ENCODE measurements at places on chromosomes 12 and 14.

DNA sequence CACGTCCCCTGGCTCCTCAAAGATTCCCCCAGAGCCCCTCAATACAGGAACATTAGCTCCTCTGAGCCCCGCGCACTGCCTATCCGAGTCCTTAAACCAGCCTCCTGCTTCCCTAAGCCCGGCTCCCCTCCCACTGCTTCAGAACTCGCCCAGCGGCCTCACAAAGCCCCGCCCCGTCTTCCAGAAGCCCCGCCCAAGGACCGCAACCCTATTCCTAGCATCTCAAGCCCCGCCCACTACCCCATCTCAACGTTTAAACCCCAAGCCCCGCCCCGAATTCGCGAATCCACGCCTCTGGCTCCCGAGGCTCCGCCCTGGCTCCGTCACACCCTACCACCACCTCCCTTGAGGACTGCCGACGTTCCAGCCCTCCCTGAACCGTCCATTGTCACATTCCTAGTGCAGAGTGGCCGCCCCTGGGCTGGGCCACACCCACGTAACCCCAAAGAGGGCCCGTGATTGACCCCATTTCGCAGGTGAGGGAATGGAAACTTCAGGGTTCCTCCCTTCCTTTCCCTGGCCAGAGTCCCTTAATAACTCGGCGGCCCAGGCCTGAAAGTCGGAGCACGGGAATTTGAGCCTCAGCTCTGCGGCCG, 646 bp upstream of the CORO1C start:
- peak; percentile 94 for DNase-seq

- DNase-seq: no peak
Measured at GRCh38 chr14:26730929-26731618, 133.2 kb upstream of the NOVA1 start.

DNA sequence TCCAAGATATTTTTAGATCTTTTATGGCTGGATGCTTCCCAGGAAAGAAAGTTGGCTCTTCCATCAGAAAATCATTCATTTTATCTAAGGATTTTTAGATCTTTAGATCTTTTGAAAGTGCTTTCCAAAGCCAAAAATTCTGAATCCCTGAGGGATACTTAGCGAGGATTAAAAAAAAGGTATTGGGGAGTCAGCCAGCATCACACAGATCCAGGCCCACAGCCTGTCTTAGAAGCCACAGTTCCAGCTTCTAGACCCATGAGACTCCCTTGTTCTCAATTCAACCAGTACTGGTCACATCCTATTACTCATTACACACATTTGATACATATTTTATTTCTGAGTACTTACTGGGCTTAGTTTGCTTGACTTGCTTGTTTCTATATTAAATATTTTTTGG, 49.9 kb downstream of the TSPAN8 start:
- DNase-seq: no peak

GRCh38 chr12:67681941-67682620, 33.5 kb downstream of the DYRK2 start:
- no peak for DNase-seq

- no peak for DNase-seq
Measured at GRCh38 chr12:128316973-128317526, 50.1 kb downstream of the TMEM132C start.

- DNase-seq: no peak
Measured at GRCh38 chr12:110694330-110694901, 5.5 kb upstream of the HVCN1 start.

DNA sequence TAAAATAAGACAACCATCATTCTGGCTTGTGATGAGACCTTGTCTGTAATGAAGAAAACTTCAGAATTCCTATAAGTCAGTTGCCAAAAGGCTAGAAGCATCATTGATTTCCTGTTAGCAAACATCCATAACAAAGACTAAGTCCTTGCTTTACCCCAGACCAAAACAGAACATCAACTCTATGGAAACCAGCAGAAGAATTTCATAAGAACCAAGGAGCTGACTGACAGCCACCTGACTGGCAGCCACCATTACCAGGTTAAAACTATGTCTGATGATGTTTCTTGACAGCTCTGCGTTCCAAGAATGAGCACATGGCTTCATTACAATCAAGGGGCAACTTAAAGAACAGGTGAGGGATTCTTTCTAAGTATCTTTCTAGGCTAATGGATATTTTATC, 29.3 kb downstream of the HECTD4 start:
- DNase-seq: no peak

- DNase-seq: no peak
Measured at GRCh38 chr14:94682061-94682516, 69.9 kb downstream of the SERPINA3 start.

GRCh38 chr12:16291032-16291431, 13.5 kb upstream of the SLC15A5 start:
- no peak for DNase-seq

DNA sequence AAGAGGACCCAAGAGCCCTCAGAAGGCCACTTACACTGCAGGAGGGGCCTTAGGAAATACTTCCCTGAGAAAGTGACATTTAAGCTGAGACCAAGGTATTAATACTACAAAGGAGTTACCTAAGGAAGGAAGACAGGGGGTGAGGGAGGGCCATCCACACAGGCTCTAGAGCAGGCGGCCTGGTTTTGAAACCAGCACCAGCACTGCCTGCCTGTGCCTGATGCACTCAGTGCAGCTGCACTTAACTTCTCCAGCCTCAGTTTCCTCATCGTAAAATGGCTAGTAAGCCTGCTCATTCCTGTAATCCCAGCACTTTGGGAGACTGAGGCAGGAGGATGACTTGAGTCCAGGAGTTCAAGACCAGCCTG, 45.5 kb upstream of the PLEKHG6 start:
- no peak for DNase-seq

GRCh38 chr12:107760809-107761501, at the start of gene PRDM4:
PRDM4 (minus strand) TSS chr12:107761137; CDS start chr12:107760515, 622 bp downstream.
- peak; percentile 88 for DNase-seq

- DNase-seq: no peak
Measured at GRCh38 chr12:117329756-117330155, 31.7 kb downstream of the NOS1 start.

- no peak for DNase-seq
Measured at GRCh38 chr14:55354500-55354899, 57.1 kb downstream of the ATG14 start.

- DNase-seq: no peak
Measured at GRCh38 chr12:51848841-51849735, 570 bp upstream of the FIGNL2 start.

DNA sequence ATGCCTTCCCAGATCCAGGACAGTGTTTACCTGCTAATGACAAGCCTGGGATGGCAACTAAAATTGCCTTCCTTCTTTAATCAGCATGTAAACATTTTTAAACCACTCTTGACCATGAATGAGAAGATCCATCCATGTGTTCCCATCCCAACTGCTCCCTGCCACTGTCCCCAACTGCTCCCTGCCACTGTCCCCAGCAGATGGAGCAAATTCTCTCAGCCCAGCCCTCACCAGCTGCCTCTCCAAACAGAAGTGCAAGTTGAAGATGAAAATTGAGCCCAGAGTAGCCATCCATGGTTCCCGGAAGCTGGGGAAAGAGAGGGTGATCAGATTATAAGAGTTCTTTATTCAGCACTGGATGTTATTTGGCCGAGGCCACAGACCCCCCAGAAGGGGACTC, 133.1 kb downstream of the SLC15A4 start:
- DNase-seq: no peak

DNA sequence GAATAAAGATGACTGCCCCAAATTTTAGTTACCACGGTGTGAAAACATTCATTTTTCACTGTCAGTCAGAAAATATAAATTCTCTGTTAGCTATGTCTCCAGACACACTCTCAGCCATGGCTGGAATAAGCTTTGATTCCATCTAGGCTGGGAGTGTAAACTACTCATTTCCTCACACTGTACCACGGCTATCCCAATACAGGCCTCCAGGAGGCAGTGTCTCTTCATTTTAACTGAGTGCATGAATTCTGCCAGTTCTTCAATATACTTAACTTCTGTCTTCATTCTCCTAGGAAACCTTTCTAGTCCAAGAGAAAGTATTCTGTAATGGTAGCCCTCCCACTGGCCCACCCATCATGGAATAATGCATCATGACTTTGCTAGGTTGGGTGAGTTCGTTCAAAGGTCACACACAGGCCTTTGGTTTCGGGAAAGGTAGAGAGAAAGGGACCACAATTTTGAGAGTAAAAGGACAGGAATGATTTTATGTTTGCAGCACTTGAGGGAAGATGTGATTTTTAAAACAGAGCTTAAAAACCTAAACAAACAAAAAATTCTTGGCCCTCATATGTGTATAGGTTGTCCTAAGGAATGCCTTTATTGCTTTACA, 381.1 kb downstream of the SEC23A start:
- peak; percentile 39 for DNase-seq

DNA sequence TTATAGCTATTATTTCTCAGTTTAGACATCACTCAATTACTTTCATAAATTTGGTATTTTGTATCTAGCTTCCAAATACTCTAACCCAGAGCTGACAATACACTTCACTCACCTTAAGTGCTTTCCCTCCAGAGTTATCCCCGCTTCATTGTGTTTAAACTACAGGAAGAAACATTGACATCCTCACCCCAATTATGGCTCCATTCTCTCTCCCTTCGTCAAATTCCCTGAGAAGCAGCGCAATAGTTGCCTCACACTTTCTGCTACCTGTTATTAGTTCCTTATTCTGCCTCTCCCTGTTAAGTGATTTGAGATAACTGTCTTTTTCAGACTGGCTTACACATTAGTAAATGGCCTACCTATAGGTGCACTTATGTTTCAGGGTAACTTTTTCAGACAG, 69.4 kb upstream of the AMIGO2 start:
- DNase-seq: no peak

- no peak for DNase-seq
Measured at GRCh38 chr12:6852651-6853354, 853 bp downstream of the USP5 start.

DNA sequence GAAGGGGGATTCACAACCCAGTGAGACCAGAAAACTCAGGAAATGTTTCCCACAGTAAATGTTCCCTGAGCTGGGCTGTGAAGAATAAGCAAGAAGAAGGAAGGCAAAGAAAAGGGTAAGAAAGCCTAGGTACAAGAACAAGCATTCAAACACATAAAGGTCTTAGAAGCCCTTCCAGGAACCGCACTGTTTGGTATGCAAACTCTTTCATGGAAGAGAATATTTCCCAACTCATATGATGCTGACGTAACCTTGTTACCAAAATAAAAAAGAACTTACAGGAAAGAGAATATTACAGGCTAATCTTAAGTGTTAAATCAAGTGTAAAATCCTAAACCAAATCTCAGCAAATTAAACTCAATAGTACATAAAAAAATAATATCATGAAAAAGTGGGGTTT, 23.6 kb downstream of the MED6 start:
- DNase-seq: no peak

GRCh38 chr12:31773223-31773750, 44.5 kb upstream of the AMN1 start:
- no peak for DNase-seq
